ENCODE measurements at places on chromosomes 3 and 15. TPM values are rescaled to one million over a fixed set of nuclear protein-coding genes. Genes with fewer than 3 reads are reported as not detected.
A peak's percentile ranks its signal among the peaks of the same experiment; 100 is the strongest.

NCBP2 gene
- total RNA-seq = 102 TPM

GPR156 gene
- total RNA-seq = 0.91 TPM

- peak; percentile 39 for DNase-seq
- no peak overlapping the region for H3K4me3 ChIP-seq
- H3K27me3 ChIP-seq = no peaks in the 10 kb centered on the region
- H3K36me3 ChIP-seq = no peaks in the 10 kb centered on the region
Measured at GRCh38 chr3:135918600-135918999, 46.9 kb upstream of the PPP2R3A start.

- H3K27ac ChIP-seq = no peak overlapping the region
- H3K4me3 ChIP-seq = no peak overlapping the region
- no peaks in the 10 kb centered on the region for H3K4me1 ChIP-seq
- H3K36me3 ChIP-seq = no peaks in the 10 kb centered on the region
Measured at GRCh38 chr3:129016356-129016719, 15.2 kb downstream of the EFCC1 start.

GRCh38 chr3:172287937-172288477, 160.2 kb downstream of the GHSR start:
- no peak for DNase-seq
- H3K4me1 ChIP-seq = no peaks in the 10 kb centered on the region
- peaks cover 49% of the 10 kb centered on the region for H3K36me3 ChIP-seq

DNA sequence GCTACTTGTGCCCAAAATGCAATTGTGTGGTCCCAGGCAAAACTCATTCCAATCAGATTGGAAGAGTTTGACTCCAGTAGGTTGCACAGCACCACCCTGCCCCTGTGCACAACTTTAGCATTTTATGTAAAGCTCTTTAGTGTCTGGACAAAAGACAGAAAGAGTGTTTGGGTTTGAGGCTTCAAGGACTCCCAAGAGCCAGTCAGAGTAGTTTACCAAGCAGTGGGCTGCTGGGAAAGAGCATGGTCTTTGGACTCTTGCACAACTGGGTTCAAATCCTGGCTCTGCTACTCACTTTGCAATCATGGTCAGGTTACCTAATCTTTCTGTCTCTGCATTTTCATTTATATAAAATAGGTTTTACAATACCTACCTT, 75.8 kb upstream of the UMPS start:
- DNase-seq = no peak
- H3K27me3 ChIP-seq = no peaks in the 10 kb centered on the region
- H3K4me1 ChIP-seq = no peaks in the 10 kb centered on the region
- H3K27ac ChIP-seq = no peak overlapping the region

COL8A1 gene
- not detected for total RNA-seq

DNA sequence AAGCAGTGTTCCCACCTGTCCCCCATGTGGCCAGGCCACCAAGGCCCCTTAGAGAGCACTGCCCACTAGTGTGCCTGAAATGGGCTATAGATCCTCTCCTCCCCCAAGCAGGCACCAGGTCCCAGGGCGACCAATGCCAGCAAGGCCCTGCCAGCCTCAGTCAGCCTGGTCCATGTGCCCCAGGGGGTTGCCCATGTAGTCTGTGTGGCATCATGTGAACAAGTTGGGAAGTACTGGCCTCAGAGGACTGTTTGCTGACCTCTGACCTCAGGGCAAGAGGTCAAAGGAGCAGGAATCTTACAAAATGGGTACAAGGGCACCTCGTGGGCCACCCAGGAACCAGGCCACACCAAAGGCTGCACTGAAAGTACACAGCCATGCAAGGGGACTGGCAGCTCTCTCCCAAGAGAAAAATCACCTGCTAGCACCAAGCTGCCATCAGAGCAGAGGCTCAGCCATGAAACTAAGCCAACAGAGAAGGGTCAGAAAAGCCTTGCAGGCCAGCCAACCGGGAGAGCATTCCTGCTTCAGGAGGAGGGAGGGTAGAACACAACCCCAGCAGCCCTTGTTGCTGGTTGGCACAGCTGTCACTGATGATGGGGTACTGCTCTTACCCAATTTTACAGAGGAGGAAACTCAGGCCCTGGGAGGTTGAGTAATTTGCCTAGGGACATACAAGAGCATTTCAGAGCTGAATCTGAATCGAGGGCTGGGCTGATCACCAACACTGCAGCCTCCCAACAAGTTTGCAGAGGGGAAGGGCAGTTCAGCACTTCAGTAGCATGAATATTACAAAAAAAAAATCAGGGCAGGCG, 5.2 kb upstream of the FURIN start:
- peak; percentile 40 for DNase-seq
- peaks cover 5% of the 10 kb centered on the region for H3K4me1 ChIP-seq
- no peaks in the 10 kb centered on the region for H3K27me3 ChIP-seq
- no peak overlapping the region for H3K27ac ChIP-seq
- no peaks in the 10 kb centered on the region for H3K36me3 ChIP-seq
- no peak overlapping the region for H3K4me3 ChIP-seq

GRCh38 chr3:175155172-175155571, 296.0 kb downstream of the NAALADL2 start:
- H3K27ac ChIP-seq = no peak overlapping the region
- H3K4me1 ChIP-seq = peaks cover 15% of the 10 kb centered on the region
- DNase-seq = no peak

GAP43 gene
- not detected for total RNA-seq

GRCh38 chr3:194141415-194142155, 5.6 kb downstream of the HES1 start:
- H3K4me1 ChIP-seq = peaks cover 27% of the 10 kb centered on the region
- DNase-seq = peak; percentile 84
- H3K27me3 ChIP-seq = no peaks in the 10 kb centered on the region
- peak overlapping the region; percentile 97 for H3K27ac ChIP-seq
- H3K36me3 ChIP-seq = no peaks in the 10 kb centered on the region

DNA sequence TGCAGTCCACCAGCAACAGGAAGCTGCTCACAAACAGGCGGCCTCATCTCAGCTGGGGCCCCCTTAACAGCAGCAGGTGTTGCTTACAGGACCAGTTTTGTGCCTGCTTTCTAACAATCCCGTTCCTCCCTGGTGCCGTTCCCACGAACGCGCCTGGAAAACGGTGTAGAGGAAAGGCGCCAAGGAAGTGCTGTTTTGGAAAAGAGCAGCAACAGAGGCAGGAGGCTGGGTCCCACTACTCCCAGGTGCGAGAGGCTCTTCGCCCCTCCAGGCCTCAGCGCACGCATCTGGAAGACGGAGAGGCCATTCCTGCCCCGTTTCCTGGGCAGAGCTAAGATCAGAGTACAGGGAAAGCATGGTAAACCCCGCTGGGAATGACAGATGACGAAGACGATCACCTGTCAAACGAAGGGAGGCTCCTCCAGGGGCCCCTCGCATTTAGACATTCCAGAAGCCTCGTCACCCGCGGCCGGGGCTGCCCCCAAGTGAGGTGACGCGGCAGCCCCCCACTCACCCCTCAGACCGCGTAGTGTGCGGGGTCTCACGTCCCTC, 603 bp downstream of the SCAPER start:
- H3K4me1 ChIP-seq = peaks cover 12% of the 10 kb centered on the region
- H3K36me3 ChIP-seq = no peaks in the 10 kb centered on the region
- no peaks in the 10 kb centered on the region for H3K27me3 ChIP-seq
- peak overlapping the region; percentile 95 for H3K4me3 ChIP-seq
- H3K27ac ChIP-seq = peak overlapping the region; percentile 92
- DNase-seq = peak; percentile 64

KY gene
- not detected for total RNA-seq

DNA sequence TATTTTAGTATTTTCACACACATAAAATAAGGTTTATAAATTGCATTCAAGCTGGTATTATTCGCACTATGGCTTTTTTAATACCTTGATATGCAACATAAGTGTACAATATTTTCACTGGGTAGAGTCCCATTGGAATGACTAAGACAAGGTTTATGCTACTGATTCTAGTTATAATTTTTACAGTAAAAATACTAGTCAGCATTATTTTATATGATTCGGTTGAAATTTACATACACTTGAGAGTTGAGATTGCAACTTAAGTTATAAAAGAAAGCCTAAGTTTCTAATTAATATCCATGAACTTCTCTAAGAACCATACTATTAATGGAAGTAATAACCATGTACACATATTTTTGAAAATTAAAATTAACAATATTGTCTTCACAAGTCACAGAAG, 723.9 kb upstream of the NR2F2 start:
- H3K27me3 ChIP-seq = no peaks in the 10 kb centered on the region
- H3K4me1 ChIP-seq = no peaks in the 10 kb centered on the region
- no peaks in the 10 kb centered on the region for H3K36me3 ChIP-seq
- no peak overlapping the region for H3K4me3 ChIP-seq
- no peak for DNase-seq
- no peak overlapping the region for H3K27ac ChIP-seq

- H3K4me3 ChIP-seq = no peak overlapping the region
- no peaks in the 10 kb centered on the region for H3K36me3 ChIP-seq
- no peak for DNase-seq
- H3K27ac ChIP-seq = no peak overlapping the region
- no peaks in the 10 kb centered on the region for H3K4me1 ChIP-seq
Measured at GRCh38 chr3:27575499-27575898, 91.3 kb upstream of the SLC4A7 start.

GRCh38 chr3:14980689-14981088, 33.3 kb downstream of the NR2C2 start:
- no peak for DNase-seq
- H3K27ac ChIP-seq = no peak overlapping the region
- H3K4me3 ChIP-seq = no peak overlapping the region
- no peaks in the 10 kb centered on the region for H3K27me3 ChIP-seq
- H3K36me3 ChIP-seq = peaks cover 16% of the 10 kb centered on the region

DNA sequence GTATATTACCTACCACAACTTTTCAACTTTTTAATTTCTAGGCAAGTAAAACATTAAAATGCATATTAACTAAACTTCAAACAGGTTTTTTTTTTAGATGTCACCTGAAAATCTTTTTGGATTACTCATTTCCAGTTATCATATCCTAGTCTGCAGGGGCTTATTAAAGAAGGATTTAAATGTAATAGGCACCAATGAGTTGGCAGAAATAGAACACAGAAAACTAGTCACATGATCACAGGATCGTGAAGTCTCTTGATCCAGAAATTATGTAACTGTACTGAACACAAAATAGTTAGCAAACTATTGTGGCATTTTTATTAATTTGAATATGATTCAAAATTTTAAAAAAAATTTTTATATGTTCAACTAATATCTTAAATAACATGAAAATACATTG, 654.4 kb upstream of the NAALADL2 start:
- no peak for DNase-seq
- peak overlapping the region; percentile 96 for H3K27ac ChIP-seq
- H3K36me3 ChIP-seq = no peaks in the 10 kb centered on the region
- H3K4me3 ChIP-seq = no peak overlapping the region
- peaks cover 31% of the 10 kb centered on the region for H3K4me1 ChIP-seq

- no peak overlapping the region for H3K27ac ChIP-seq
- DNase-seq = peak; percentile 69
- peaks cover 23% of the 10 kb centered on the region for H3K4me1 ChIP-seq
- no peaks in the 10 kb centered on the region for H3K36me3 ChIP-seq
- no peaks in the 10 kb centered on the region for H3K27me3 ChIP-seq
Measured at GRCh38 chr15:70327856-70328678, 230.3 kb upstream of the TLE3 start.

- no peaks in the 10 kb centered on the region for H3K36me3 ChIP-seq
- no peaks in the 10 kb centered on the region for H3K27me3 ChIP-seq
- no peaks in the 10 kb centered on the region for H3K4me1 ChIP-seq
- no peak overlapping the region for H3K27ac ChIP-seq
- H3K4me3 ChIP-seq = no peak overlapping the region
Measured at GRCh38 chr3:24513463-24513862, 18.8 kb upstream of the THRB start.

CD276 gene
- 87.3 TPM for total RNA-seq

GRCh38 chr3:126358816-126359181, 1.6 kb upstream of the KLF15 start:
- H3K27ac ChIP-seq = no peak overlapping the region
- no peaks in the 10 kb centered on the region for H3K27me3 ChIP-seq
- no peaks in the 10 kb centered on the region for H3K36me3 ChIP-seq
- H3K4me3 ChIP-seq = no peak overlapping the region

DNA sequence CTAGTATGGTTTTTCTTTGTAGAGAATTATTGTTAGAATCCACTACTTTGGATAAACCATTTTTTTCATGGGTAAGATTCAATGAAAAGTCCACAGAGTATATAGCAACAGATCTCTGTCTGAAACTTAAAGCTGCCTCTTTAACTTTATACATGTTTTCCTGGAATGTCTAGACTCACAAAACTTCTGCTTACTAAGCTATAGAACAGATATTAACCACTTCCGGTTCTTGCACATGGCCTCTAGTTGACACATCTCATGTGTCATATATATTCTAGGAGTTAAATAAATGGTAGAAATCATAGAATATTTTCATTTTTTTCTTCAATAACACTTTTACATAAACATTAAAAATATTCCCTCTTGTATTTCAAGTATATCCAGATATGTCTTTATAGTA, 1693.9 kb downstream of the SI start:
- H3K36me3 ChIP-seq = no peaks in the 10 kb centered on the region
- no peaks in the 10 kb centered on the region for H3K4me1 ChIP-seq
- DNase-seq = no peak
- H3K27ac ChIP-seq = no peak overlapping the region

- no peak overlapping the region for H3K27ac ChIP-seq
- H3K4me3 ChIP-seq = no peak overlapping the region
- H3K27me3 ChIP-seq = no peaks in the 10 kb centered on the region
- peaks cover 36% of the 10 kb centered on the region for H3K4me1 ChIP-seq
- peak; percentile 31 for DNase-seq
- H3K36me3 ChIP-seq = no peaks in the 10 kb centered on the region
Measured at GRCh38 chr3:17749281-17749680, 6.8 kb upstream of the TBC1D5 start.

STARD5 gene
- 3.8 TPM for total RNA-seq

DNA sequence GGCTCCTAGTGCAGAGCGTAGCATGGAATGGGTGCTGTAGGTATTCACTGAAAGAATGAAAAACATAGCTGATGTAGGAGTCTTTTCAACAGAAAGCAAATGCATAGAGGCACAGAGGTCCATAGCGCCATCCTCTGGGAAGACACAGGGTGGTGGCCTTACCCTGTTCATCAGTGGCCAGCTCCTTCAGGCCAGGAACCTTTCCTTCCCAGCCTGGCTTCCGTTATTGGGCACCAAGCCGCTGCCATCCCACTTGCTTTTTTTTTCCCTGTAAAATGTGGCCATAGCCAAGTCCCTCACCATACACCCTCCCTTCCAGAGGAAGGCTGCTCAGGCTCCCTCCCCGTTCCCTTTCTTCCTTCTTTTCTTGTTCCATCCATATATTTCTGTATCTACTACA, 118.1 kb downstream of the ZNF621 start:
- H3K27me3 ChIP-seq = no peaks in the 10 kb centered on the region
- peaks cover 18% of the 10 kb centered on the region for H3K4me1 ChIP-seq
- H3K27ac ChIP-seq = no peak overlapping the region
- no peak for DNase-seq
- H3K4me3 ChIP-seq = no peak overlapping the region

CCDC13 gene
- 0.34 TPM for total RNA-seq

GRCh38 chr3:12197475-12197874, 38.8 kb upstream of the TIMP4 start:
- H3K27ac ChIP-seq = no peak overlapping the region
- H3K4me3 ChIP-seq = no peak overlapping the region
- DNase-seq = no peak
- no peaks in the 10 kb centered on the region for H3K36me3 ChIP-seq
- H3K4me1 ChIP-seq = peaks cover 5% of the 10 kb centered on the region

CCDC191 gene
- total RNA-seq = not detected

- peaks cover 3% of the 10 kb centered on the region for H3K36me3 ChIP-seq
- H3K4me3 ChIP-seq = no peak overlapping the region
- no peaks in the 10 kb centered on the region for H3K27me3 ChIP-seq
- no peak for DNase-seq
Measured at GRCh38 chr15:68298882-68299381, 21.4 kb downstream of the FEM1B start.

DGKG gene
- 0.08 TPM for total RNA-seq

- no peaks in the 10 kb centered on the region for H3K4me1 ChIP-seq
- no peaks in the 10 kb centered on the region for H3K27me3 ChIP-seq
- DNase-seq = no peak
- H3K36me3 ChIP-seq = no peaks in the 10 kb centered on the region
- no peak overlapping the region for H3K27ac ChIP-seq
Measured at GRCh38 chr3:36494461-36495109, 114.3 kb downstream of the STAC start.

PEAK1 gene
- total RNA-seq = 16.1 TPM
